GM12865 (cell line): ENCODE measurements at places on chromosomes 4 and X.
A peak's percentile ranks its signal among the peaks of the same experiment; 100 is the strongest.

DNA sequence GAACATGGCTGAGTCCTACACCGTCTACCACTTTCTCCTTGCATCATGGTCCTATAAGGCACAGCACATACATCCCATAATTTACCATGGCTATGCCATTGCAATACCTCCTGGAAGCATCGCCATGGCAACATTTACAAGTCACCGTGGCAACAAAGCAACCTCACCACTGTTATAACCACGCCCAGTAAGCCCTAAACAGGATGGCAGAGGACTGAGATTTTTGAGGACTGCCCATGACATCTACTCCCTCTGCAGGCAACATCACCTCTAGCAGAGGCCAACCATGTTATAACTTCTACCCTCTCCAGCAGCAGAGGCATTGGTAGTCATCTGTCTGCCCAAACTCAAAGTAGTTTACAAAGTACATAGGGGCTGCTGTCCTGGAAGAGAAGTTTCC lies 29.7 kb downstream of the BCOR start:
- peak; percentile 19 for DNase-seq

- peak; percentile 7 for DNase-seq
These were observed 252.3 kb upstream of the RASGEF1B start for GRCh38 chr4:81723927-81724587.

GRCh38 chrX:128457674-128458073 lies 405.5 kb upstream of the ACTRT1 start:
- no peak for DNase-seq

GRCh38 chr4:20421603-20421985 lies 169.9 kb downstream of the SLIT2 start:
- DNase-seq = no peak

- no peak for DNase-seq
These were observed 101.2 kb downstream of the FAM13A start for GRCh38 chr4:88955580-88956380.

DNA sequence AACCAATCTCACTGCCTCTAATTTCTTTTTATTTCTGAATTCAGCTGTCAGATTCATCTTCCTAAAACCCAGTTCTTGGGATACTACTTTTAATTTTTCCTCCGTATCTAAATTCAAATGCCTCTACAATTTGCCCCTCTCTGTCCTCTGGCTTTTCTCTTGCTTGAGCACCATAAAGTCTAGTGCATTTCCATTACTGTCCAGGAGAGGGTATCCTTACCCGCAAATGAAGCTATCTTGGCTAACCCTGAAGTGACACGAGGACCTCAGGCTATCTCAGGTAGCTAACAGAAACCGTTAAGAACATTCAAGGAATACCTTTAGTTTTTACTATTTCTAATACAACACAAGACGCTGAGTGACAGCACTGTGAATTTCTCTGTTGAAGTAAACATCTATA lies 49.4 kb upstream of the PRR32 start:
- DNase-seq = peak; percentile 0

GRCh38 chr4:137735561-137736104 lies 203.3 kb upstream of the PCDH18 start:
- DNase-seq = no peak

GRCh38 chr4:66489370-66489769 lies 819.1 kb upstream of the EPHA5 start:
- DNase-seq = no peak

GRCh38 chr4:91325495-91325894 lies 978.3 kb upstream of the GRID2 start:
- DNase-seq = peak; percentile 15

DNA sequence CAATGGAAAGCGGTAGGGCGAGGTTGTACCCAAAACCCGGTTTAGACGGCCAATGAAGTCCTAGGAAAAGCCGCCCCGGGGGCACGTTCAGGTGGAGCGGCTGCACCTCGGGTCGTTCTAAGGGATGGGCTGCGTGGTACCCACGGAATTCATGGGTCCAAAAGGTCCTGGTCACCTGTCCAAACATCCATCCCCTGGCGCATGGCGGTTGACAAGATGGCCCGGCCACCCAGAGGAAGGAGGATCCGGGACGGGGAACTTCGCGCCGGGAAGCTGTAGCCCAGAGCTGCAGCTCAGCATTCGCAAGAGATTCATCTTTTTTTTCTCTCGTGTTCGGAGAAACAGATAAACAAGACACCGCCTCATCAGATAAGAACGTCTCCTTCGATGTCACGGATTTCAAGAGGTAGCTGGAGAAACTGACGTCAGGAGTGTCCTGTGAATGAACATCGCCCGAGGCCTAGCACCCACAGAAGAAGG lies 10.9 kb downstream of the PITX2 start:
- DNase-seq = no peak

DNA sequence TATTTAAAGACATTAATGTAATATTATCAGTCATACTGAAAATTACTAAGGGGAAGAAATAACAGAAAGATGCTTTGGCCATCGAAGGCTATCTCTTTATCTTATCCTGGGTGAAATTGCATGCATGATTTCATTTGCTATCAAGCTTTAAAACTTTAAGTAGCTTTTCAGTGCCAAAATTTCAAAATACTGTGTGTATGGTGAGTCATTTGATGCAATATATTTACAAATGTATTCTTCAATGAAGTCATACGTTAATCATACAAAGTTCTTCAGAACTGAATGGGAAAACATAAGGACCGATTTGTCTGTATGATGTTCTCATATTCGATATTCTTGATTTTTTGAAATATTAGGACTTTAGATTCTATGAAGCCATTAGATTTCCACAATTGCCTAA lies 1295.8 kb upstream of the AGA start:
- DNase-seq = no peak

GRCh38 chr4:127622621-127622920 lies 10.2 kb upstream of the INTU start:
- DNase-seq = no peak
